Activated gamma-delta T cell (primary cell): ENCODE measurements at places on chromosomes 2 and 18.

- no peak for DNase-seq
These were observed 165.5 kb upstream of the CDH19 start for GRCh38 chr18:66769375-66769774.

- DNase-seq = no peak
These were observed 16.4 kb downstream of the TET3 start for GRCh38 chr2:74001121-74001520.

GRCh38 chr18:9643549-9643948 is 29.2 kb upstream of the PPP4R1 start:
- no peak for DNase-seq

DNA sequence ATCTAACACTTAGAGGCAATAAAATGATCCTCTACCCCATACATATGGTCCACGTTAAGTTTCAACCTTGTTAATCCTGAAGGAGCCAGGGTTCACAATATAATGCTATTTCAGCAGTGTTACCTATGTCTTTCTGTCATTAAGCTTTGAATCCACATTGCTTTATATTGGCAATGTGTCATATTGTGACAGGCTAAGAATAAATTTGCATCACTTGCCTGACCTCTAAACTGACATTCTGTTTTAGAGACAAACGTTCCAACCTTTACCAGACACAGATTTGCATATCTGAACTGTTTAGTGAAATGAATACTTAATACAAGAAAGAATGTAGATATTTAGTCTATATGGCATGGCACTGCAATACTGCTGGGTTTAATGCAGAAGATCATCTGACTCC is 98.4 kb downstream of the UNC80 start:
- no peak for DNase-seq

GRCh38 chr2:34379586-34379985 is 780.5 kb upstream of the FAM98A start:
- DNase-seq = no peak

DNA sequence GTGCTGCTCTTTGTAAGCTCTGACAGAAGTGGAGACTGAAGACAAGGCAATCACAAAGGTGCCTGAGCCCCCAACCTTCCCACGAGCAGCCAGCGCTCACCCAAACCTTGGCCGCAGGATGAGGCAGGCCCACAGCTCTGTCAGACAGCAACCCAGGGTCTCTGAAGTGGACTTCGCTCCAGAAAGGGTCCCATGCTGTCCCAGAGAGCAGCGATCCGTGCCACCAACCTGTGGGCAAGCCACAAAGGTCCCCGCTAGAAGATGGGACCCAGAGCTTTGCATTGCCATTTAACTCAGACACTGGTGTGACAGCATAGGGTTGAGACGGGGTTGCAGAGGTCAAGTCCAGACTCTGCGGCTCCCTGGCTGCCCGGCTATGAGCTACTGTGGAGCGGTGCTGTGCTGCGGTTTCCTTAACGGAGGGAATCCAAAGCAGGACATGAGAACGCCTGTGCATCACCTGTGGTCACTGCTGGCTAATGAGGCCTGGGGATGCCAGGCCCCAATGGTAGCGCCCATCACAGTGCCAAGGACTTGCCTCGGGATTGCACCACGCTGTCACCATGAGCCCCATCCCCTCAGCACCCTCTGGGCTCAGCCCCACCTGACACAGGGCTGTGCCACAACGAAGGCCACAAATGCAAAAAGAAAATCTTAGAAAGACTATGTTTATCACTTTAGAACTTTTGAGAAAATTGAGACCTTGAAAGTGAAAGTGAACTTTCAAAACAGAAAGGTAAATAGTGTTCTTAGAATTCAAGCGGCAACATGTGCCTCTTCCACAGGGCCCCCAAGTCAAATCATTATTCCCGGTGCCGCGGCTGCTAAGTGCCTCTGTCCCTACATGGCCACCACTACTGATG is 103.4 kb downstream of the HDAC4 start:
- DNase-seq = no peak

GRCh38 chr2:180291060-180291459 is 284.0 kb upstream of the CWC22 start:
- DNase-seq = no peak

DNA sequence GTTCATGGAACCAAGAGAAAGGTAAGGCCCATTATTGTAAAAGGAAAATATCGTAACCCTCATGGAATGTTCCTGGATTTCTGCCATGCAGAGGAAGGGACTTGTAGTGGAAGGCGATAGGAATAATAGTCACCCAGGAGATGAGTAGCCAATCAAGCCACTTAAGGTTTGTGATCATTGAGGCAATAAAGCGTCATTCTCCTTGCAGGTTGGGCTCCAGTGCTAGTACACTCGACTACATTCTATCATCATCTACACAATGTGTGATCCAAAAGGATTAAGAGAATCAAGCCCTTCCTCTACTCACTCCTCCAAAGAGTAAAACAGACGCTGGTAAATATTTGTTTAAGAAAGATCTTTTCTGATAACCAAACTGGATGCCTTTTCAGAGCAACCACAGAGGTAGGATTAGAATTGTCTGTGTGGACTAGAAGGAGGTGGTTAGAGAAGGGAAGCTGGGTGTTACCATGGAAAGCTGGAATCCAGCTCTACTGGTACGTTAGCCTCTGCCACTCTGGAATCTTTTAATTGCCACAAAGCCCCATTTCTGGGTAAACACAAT is 245.7 kb downstream of the IKZF2 start:
- DNase-seq = no peak

- no peak for DNase-seq
These were observed 5.2 kb upstream of the RUFY4 start for GRCh38 chr2:218063896-218064295.

GRCh38 chr2:118246726-118247125 is 158.5 kb downstream of the INSIG2 start:
- no peak for DNase-seq

- no peak for DNase-seq
These were observed 57.7 kb downstream of the PRKCE start for GRCh38 chr2:45709137-45709536.

- no peak for DNase-seq
These were observed 31.1 kb downstream of the DRC1 start for GRCh38 chr2:26432859-26433258.

- no peak for DNase-seq
These were observed 60.4 kb downstream of the RHOB start for GRCh38 chr2:20507166-20507692.

- DNase-seq = no peak
These were observed 432.4 kb upstream of the MYT1L start for GRCh38 chr2:2763351-2764000.

- no peak for DNase-seq
These were observed 8.2 kb downstream of the KCTD1 start for GRCh38 chr18:26540043-26540628.

DNA sequence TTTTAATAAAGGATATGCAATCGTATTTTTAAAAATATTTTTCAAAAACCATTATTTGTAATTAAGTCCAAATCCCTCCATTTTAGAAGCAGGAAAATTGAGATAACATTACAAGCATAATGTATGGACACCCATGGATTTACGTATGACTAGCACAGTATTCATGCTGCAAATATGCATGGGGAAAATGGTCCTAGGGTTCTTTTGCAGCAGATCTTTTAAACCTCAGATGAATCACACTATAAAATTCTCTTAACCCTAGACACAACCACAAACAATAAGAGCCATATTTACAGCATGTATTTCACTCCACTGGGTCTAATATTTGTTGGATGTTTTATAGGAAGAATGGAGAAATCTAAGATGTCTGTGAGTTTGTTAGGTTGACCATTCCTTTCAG is 453.4 kb downstream of the TGIF1 start:
- no peak for DNase-seq

DNA sequence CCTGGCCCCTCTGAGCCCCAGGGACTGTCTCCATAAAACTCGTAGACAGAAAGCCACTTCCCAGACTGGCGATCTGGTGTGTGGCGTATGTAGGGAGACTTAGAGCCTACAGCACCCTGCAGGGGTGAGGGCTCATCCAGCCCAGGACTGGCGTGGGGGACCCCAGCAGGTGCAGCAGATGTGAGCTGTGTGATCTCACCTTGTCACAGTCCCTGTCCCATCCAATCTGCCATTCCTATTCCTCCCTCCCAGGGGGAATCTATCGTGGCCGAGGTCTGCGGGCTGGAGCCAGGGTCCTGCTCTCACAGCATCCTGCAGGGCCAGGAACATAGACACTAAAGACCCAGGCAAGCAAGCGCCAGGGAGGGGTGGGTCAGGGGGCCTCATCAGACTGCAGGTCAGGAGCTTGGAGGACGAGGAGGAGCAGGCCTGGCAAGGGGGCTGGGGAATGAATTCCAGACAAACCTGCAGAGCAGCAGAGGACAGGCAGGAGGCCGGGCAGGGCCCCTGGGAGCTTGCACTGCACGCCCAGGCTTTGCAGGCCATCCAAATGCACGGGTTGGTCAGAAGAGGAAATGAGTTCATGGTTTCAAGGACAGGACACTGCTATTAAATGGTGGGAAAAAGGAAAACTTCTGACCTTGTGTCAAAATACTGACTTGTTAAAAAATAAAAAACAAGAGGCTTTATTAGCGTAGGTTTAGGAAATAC is 32.5 kb downstream of the HS6ST1 start:
- no peak for DNase-seq

DNA sequence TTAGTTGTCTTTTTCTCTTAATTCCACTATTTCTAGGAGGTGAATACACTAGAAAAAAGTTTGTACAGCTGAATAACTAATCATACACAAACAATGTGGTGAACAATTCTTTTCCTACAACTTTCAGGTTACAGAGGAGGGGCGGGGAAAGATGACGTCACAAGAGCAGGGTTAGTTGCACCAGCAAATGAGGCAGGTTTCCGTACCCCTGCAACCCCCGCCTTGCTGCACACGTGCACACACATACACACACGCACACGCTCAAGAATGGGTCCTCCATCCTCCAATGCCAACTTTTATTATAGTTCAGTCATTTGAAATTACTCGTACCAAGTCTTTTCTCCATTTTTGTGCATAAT is 122.8 kb downstream of the ARL4C start:
- no peak for DNase-seq

GRCh38 chr2:61138859-61139258 is 23.1 kb upstream of the C2orf74 start:
- DNase-seq = no peak

DNA sequence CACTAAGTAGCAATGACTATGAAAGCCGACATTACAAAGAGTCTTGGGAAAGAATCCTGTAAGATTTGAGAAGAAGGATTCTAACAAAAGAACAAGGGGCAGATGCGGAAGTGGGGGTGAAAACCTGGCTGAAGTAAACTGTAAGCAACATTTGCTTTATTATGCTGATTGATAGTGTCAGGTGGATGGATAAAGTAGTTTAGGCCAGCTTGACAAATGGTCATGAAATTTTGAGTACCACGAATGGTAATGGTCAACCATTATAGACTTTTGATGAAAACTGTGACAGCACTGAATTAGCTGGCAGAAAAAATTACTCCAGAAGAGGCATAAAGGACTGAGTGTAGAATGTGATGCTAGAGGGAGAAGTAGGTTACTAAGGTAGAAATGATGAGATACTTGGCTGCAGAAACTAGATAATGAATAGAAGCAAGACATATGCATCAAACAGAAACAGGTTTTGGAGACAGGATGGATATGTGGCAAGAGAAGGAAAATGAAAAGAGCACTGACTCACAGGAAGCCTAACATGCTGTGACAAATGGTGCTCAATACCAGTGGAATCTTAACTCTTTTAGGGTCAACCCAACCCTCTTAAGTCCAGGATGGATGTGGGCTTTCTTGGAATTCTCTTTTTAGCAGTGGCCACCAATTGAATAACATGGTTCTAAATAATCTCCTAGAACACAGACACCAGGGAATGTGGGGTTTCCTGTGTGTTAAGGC is 6.8 kb downstream of the THUMPD2 start:
- DNase-seq = no peak

DNA sequence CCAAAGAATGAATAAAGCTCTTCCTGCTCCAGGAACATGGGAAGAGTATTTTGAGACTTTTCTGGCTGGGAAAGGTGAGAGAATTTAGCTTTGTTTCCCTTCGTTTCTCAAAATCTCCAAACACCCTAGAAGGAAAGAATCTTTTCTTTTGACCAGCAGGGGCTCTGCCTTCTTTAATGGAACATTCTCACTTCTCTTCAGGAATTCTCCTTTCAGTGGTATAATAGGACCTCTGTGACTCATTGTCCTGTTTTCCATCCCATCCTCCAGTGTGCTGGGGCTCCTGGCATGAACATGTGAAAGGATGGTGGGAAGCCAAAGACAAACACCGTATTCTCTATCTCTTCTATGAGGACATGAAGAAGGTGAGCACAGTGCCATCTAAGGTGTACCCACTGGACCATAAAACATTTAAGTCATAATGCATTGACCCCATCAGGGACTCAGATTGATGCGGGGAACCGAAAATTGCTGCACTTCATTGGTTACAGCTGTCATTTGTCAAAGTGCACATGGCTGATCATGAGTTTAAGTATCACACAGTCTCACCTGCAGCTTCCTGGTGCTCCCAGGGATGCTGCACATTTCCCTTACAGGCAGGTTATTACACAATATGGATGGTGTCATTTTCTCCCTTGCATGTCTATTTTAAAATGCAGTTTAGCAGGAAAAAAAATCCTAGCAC is 5.5 kb downstream of the SULT1C4 start:
- no peak for DNase-seq

- DNase-seq = no peak
These were observed 75.7 kb downstream of the PIK3C3 start for GRCh38 chr18:42030586-42031182.

DNA sequence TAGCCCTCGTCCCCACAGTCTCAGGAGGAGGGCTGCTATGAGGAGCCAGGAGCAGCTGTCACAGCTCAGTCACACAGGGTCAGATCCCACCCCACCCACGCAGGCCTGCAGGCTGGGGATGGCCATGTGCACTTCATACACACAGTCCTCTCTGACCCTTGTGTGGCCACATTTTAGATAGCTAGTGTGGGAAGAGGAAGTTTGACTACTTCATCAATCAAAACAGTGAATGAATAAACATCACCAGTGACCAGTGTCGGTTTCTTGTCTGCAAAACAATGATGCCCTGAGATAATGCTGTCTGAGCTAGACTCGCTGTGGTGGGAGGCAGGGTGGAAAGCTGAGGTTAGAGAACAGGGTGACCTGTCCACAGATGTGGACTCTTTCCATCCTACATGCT is 107.1 kb downstream of the PIEZO2 start:
- DNase-seq = no peak

DNA sequence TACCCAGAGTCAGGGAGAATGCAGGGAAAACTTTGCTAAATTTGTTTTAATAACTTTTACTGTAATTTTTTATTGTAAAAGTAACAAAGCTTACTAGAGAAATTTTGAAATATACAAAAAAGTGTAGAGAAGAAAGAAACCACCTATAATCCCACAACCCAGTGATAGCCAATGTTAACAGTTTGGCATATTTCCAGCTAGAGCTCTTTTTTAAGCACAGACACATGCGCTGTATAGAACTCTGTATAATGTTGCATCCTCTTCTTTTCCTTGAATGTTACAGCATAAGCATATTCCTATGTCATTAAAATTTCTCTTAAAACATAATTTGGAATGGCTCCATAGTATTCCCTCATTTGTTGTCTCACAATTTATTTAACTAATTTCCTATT is 37.4 kb upstream of the EPAS1 start:
- no peak for DNase-seq

- DNase-seq = no peak
These were observed 525.0 kb downstream of the ZEB2 start for GRCh38 chr2:143994961-143995360.

GRCh38 chr2:114127372-114127771 is 237.5 kb downstream of the ACTR3 start:
- no peak for DNase-seq
